ENCODE measurements at places on chromosomes 5 and 9. TPM values are rescaled to one million over a fixed set of nuclear protein-coding genes. Genes with fewer than 3 reads are reported as not detected.
A peak's percentile ranks its signal among the peaks of the same experiment; 100 is the strongest.

- no peak for DNase-seq
These were observed 110.9 kb downstream of the PAX5 start for GRCh38 chr9:36923025-36923625.

DNA sequence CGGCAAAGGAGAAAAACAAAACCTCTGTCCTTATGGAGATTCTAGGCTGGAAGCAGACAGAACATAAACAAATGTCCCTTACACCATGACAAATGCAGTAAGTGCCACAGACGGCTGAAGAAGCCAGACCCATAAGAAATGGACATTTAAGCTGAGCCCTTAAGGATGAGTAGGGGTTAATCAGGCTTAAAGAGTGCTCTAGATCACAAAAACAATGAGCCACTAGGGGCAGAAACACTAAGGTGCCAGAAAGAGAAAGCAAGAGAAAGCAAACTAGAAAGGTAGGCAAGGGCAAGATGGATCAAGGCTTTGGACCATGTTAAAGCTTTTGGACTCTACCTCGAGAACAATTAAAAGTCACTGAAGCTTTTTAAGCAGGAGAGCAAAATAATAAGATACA is 326.9 kb upstream of the WWC1 start:
- DNase-seq = no peak

GRCh38 chr5:59164041-59164830 is 581.4 kb downstream of the RAB3C start:
- no peak for DNase-seq

GRCh38 chr9:125361837-125362531 is 100.4 kb downstream of the GAPVD1 start:
- DNase-seq = no peak

- no peak for DNase-seq
These were observed 719 bp downstream of the PAIP2 start for GRCh38 chr5:139342423-139342723.

- DNase-seq = peak; percentile 68
These were observed 60.3 kb downstream of the GCNT1 start for GRCh38 chr9:76519075-76519835.

- DNase-seq = no peak
These were observed 24.7 kb downstream of the KLF9 start for GRCh38 chr9:70389621-70390266.

The TLX3 gene
- 0.58 TPM for total RNA-seq

- DNase-seq = no peak
These were observed 46.4 kb upstream of the FAM170A start for GRCh38 chr5:119582987-119583386.

DNA sequence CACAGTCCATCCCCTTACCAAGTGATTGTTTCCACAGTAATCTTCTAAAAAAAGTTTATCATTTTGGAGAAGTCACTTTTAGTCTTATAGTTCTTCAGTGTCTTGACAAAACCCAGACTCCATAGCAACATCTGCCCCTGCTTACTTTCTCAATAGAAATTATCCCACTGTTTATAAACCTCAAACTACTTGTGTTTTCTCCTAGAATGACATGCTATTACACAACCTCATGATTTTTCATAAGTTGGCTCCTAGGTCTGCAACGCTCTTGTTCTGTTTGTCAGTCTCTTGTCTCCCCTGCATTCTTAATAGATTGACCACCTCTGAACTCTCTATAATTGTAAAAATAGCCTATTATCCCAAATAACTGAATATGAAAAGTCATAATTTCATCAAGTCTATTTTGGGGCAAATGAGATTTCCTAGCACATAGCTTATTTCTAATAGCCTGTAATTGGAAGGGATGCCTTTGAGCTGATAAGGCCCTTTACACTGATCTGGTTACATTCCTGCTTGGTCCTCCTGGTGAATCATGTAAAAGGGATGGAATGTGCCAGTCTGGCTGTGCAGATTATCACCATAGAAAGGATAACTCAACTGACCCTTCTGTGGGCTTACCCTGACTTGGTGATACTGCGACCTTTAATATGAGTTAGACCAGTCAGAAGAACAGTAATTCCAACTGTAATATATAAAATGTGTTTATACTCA is 69.6 kb downstream of the CHSY3 start:
- DNase-seq = no peak

DNA sequence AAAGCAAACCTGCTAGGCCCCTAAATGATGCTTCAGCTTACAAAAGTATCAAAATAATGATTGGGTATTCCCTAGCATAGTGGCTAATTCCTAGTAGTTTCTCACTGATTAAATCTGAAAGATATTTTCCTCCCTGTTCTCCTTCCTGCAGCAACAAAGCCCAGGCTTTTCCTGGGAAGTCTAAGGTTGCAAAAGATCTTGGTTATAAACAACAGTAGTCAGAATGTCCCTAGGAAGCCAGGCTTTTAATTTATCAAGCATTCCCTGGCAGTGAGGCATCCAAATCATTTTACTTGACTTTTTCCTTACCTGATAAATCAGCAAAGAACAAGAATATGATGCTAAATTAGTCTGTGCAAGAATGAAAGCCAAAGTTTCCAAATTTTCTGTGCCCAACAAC is 272.0 kb downstream of the PDE4D start:
- no peak for DNase-seq

GRCh38 chr9:87237336-87237735 is 260.3 kb upstream of the DAPK1 start:
- DNase-seq = no peak

The JAKMIP2 gene
- 0.42 TPM for total RNA-seq

- DNase-seq = no peak
These were observed 19.6 kb downstream of the FBXO38 start for GRCh38 chr5:148403344-148403743.

- no peak for DNase-seq
These were observed 13.6 kb upstream of the SPARC start for GRCh38 chr5:151700296-151700695.

The PHF19 gene
- 18.5 TPM for total RNA-seq

DNA sequence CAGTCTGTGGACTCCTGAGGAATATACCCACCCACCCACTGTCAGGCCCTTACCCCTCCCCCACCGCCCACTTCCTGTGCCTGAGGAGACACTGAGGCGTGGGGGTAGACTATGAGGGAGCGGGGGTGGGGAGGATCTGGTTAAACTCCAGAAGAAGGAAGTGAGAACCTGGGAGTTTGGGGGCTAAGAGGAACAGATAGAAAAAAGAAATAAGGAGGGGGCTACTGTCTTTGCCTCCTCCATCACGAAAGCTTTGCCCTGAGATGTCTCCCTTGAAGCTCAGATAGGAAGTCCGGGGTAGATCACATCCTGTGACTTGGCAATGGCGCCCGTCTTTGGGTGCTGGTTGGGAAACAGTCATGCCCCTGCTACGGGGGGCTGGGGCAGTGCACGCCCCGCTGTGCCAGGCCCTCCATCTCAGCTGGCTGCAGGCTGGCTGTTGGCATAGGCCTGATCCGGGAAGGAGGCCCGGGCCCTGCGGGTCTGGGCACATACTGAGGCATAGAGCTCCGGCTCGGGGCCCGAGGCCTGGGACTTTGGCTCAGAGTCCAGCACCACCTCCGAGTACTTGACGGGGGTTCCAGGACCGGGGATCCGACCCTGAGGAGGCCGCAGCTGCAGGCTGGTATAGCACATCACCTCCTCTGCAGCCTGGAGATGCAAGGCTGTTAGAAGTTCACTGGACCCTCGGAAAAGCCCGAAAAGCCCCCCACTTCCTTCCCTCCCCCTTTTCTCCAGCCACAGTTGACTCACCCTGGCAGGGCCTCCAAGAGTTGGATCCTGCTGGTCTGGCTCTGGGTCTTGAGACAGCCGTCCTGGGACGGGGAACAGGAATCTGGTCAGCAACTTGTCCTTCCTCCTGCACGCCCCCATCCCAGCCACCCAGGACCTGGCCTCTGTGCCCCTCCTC is 1.0 kb downstream of the SIT1 start:
- DNase-seq = no peak

The TPPP gene
- 2.5 TPM for total RNA-seq

GRCh38 chr5:50501491-50502228 is 60.6 kb upstream of the EMB start:
- no peak for DNase-seq

The ADAMTS12 gene
- total RNA-seq = 4.1 TPM

The JAK2 gene
- total RNA-seq = 7.1 TPM

The OMD gene
- not detected for total RNA-seq

GRCh38 chr9:124696101-124696500 is 75.0 kb downstream of the NR6A1 start:
- DNase-seq = no peak

- no peak for DNase-seq
These were observed 23.1 kb upstream of the TDRD7 start for GRCh38 chr9:97388721-97389238.

The PRSS3 gene
- 5.1 TPM for total RNA-seq

The ZNF454 gene
- total RNA-seq = 5.8 TPM

The ZBED3 gene
- 6.0 TPM for total RNA-seq

- peak; percentile 77 for DNase-seq
These were observed 4.6 kb downstream of the NIPAL4 start for GRCh38 chr5:157464519-157465171.

The KCNMB1 gene
- total RNA-seq = 0.04 TPM

GRCh38 chr9:134210908-134211810 is 46.8 kb upstream of the RNU6ATAC start:
- no peak for DNase-seq

GRCh38 chr9:129071526-129072126 is 9.3 kb upstream of the DOLPP1 start:
- DNase-seq = no peak

GRCh38 chr5:97635553-97635952 is 452.5 kb upstream of the RIOK2 start:
- DNase-seq = no peak

GRCh38 chr5:76771705-76772405 is 47.0 kb upstream of the F2RL1 start:
- DNase-seq = no peak

DNA sequence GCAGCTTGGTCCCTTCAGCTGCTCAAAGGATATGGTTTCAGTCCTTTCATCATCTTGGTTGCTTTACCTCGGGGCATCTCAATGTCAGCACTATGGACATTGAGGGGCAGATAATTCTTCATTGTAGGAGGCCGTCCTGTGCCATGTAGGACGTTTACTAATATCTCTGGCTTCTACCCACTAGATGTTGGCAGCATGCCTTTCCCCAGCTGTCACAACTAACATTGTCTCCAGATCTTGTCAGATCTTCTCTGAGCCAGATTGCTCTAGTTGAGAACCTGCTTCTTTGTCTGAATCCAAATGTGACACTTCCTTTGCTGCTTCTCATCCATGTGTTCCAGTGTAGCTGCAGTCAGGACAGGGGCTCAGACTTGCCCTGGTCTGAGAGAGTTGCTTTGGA is 10.3 kb downstream of the PTPA start:
- DNase-seq = no peak

The CCNI2 gene
- 1.6 TPM for total RNA-seq

- no peak for DNase-seq
These were observed 66.3 kb downstream of the ANKRD33B start for GRCh38 chr5:10630126-10630525.

The SCGB3A1 gene
- total RNA-seq = 3.7 TPM

- no peak for DNase-seq
These were observed 14.2 kb downstream of the EEIG1 start for GRCh38 chr9:127966416-127967150.

GRCh38 chr9:69806627-69807026 is 14.0 kb upstream of the CFAP95 start:
- DNase-seq = no peak

The SH3GL2 gene
- 3.5 TPM for total RNA-seq

DNA sequence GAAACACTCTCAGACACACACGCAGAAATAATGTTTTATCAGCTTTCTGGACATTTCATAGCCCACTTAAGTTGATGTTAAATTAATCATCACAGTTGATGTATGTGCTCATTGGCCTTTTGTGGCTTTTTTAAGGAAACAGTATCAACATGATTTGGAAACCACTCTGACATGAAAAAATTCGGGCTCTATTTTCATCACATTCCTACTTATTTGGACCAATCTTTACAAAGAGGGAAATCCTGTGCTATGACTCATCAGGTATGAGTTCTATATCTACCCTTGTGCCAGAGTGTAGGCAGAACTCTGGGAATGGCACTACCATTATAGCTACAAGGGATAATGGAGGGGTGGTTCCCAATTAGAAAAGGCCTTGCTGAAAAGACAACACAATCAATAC is 388.4 kb upstream of the PTGER4 start:
- DNase-seq = no peak

GRCh38 chr5:1007681-1008450 is 736 bp upstream of the NKD2 start:
- DNase-seq = no peak

DNA sequence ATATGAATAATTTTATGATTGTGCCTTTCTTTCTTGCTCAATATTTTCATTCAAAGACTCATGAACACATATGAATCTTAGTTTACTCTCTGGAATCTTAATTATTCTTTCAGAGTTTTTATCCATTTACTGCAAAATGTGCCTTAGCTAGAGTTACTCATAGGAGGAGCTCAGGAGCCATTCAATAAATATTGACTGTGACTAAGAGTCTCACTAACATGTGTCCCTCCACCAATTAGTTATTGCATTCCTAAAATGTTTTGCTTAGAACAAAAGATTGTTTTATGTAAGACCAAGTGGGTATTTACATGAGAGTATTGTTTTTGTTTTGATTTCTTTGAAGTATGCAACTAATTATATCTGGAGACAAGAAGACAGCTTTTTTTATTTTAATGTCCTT is 218.4 kb upstream of the MAST4 start:
- DNase-seq = no peak

The FSTL4 gene
- not detected for total RNA-seq

The NUTM2G gene
- not detected for total RNA-seq

GRCh38 chr5:140152022-140152999 is 22.7 kb upstream of the CYSTM1 start:
- DNase-seq = no peak

The EXOSC3 gene
- 27.6 TPM for total RNA-seq

- DNase-seq = no peak
These were observed 278.2 kb downstream of the BRINP1 start for GRCh38 chr9:119091074-119091473.

- no peak for DNase-seq
These were observed 19.9 kb upstream of the HMHB1 start for GRCh38 chr5:143791848-143792731.

- DNase-seq = no peak
These were observed 296.6 kb upstream of the FBXL7 start for GRCh38 chr5:15203376-15203775.

DNA sequence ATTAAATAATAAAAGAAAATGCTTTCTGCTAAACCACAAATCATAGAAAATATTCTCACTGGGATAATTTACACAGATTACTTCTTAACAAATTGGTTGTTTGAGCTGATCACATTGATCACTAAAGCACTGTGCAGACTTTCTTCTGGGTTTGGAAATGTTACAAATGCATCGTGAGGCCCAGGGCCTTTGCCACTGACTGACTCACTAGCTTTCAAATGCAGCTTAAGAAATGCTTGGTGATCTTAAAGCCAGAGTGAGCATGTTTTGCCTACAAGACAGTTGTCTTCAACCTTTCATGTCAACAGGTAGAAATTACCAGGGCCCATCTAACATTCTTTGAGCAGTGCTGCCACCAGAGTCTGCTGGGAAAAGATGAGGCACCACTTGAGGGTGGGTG is 252.3 kb upstream of the ADRA1B start:
- no peak for DNase-seq

The LCN12 gene
- total RNA-seq = not detected

GRCh38 chr5:74623748-74624408 is 16.6 kb downstream of the ENC1 start:
- no peak for DNase-seq

Measured in kidney epithelial cell (primary cell).